ENCODE measurements at places on chromosomes 6 and 20.

- H3K4me3 ChIP-seq = peak overlapping the region; percentile 86
- peak overlapping the region; percentile 99 for H3K27ac ChIP-seq
Observed at GRCh38 chr20:5608442-5609161, 141.6 kb upstream of the SHLD1 start.

- H3K36me3 ChIP-seq = no peaks in the 10 kb centered on the region
- H3K4me1 ChIP-seq = no peaks in the 10 kb centered on the region
- H3K4me3 ChIP-seq = no peak overlapping the region
- H3K27ac ChIP-seq = no peak overlapping the region
- H3K27me3 ChIP-seq = no peaks in the 10 kb centered on the region
Observed at GRCh38 chr6:118959903-118960302, 24.9 kb upstream of the MCM9 start.

GRCh38 chr6:168194732-168195567 is 115.9 kb upstream of the FRMD1 start:
- H3K4me1 ChIP-seq = no peaks in the 10 kb centered on the region
- no peak for DNase-seq
- H3K4me3 ChIP-seq = no peak overlapping the region
- no peaks in the 10 kb centered on the region for H3K27me3 ChIP-seq
- H3K36me3 ChIP-seq = no peaks in the 10 kb centered on the region

GRCh38 chr6:75503291-75503690 is 9.7 kb upstream of the FILIP1 start:
- H3K4me1 ChIP-seq = no peaks in the 10 kb centered on the region
- H3K4me3 ChIP-seq = no peak overlapping the region
- H3K27me3 ChIP-seq = no peaks in the 10 kb centered on the region
- H3K27ac ChIP-seq = no peak overlapping the region

GRCh38 chr6:167907837-167908681 is 81.3 kb downstream of the AFDN start:
- H3K27ac ChIP-seq = no peak overlapping the region
- no peaks in the 10 kb centered on the region for H3K27me3 ChIP-seq
- no peak overlapping the region for H3K4me3 ChIP-seq
- DNase-seq = no peak

All from naive thymus-derived CD4-positive, alpha-beta T cell (primary cell).